ENCODE measurements at places on chromosomes 16 and 17.
A peak's percentile ranks its signal among the peaks of the same experiment; 100 is the strongest.

DNA sequence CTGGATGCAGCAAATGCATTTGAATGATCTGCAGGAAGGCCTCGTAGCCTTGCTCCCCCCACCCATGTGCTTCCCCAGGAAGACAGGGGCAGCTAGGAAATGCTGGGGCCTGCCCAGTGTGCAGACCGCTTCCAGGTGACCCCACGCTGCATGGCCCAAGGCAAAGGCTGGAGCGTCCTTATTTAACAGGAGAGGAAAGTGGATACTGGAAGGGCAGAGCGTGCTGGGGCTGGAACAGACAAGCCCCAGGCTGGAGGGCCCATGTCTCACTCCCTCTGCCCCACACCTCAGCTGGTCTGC is 26.1 kb upstream of the NPTX1 start:
- no peak for DNase-seq

DNA sequence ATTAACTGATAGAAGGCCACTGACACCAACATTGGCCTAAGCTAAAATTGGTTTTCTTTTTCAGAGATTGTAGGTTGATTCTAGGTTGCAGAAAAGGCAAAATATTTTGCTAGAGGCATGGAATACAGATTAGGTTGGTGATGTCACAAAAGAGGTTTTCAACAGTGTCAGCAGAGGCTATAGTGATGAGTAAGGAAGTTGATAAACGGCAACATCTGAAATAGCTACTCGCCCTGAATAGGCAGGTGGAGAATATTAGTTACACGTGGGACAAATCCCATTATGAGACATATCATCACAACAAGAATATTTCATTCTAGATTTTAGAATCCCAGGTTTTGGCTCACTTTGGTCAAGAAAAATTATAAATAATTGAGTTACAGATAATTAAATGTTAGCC is 1.5 kb upstream of the TOM1L1 start:
- DNase-seq: no peak

DNA sequence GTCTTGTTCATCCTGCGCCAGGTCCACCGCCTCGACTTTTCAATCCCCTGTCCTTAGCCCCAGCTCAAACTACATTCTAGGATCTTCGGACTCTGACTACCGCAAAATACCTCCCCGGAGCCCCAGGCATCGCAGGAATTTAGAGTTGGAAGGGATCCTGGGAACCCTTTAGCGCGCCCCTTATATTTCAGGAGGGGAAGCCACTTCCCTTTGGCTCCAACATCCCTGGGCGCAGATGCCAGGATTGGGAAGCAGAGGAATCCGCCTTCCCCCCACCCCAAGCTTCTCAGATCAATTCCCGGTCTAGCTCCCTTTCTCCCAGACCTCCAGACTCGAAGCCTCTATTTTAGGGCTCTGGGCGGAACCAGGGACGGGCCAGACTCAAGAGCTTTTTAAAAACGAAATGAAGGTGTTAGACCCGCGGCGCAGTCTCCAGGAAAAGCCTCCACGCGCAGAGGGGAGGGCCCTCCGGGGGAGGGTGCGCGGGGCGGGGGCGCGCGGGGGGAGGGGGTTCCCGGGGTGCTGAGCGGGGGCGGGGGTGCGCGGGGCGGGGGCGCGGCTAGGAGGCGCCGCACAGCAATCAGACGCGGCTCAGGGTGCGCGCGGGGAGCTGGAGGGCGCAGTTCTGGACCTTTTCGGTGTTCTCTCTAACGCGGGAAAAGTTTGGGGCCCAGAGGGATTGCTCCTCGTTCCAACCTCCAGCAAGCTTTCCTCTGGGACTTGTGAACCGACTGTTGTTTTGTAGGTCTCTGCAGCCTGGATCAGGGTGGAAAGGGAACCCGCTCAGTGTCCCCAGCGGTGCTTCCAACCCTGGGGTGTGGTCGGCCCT is 1.6 kb downstream of the AHSP start:
- no peak for DNase-seq

GRCh38 chr17:78535273-78536197 is 41.7 kb downstream of the DNAH17 start:
- no peak for DNase-seq

DNA sequence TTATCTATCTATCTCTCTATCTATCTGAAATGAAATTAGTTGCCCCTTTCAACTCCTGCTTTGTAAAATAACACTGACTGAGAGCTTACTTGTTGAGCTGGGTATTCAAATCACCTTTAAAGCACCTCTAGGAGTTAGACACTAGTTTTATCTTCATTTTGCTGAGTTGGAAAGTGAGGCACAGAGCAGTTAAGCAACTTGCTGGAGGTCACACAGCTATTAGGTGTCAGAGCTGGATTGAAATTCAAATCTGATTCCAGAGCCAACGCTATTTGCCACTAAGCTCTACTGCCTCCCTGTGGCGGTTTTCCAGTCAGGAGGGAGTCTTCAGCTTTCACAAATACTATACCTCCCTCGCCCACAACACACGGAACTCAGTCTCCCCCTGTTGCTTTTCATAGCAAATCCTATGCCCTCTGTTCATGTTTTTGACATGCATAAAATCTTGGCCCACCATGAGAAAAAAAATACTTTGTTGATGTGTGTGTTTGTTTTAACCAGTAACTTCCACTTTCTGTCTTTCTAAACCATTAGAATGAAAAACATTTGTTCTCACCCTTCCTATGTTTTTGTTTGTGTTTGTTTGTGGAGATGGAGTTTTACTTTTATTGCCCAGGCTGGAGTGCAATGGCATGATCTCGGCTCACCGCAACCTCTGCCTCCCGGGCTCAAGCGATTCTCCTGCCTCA is 74.8 kb upstream of the SMURF2 start:
- DNase-seq: peak; percentile 33

GRCh38 chr16:27813591-27813990 is 249.9 kb downstream of the GSG1L start:
- DNase-seq: no peak
